Jurkat, Clone E6-1 (cell line): ENCODE measurements at places on chromosomes 6 and 20.

- no peak for DNase-seq
Measured at GRCh38 chr6:15995493-15995892, 133.4 kb upstream of the MYLIP start.

- no peak for DNase-seq
Measured at GRCh38 chr6:104472021-104472901, 387.5 kb downstream of the HACE1 start.

GRCh38 chr6:51342393-51342792 lies 523.7 kb downstream of the TFAP2B start:
- no peak for DNase-seq

DNA sequence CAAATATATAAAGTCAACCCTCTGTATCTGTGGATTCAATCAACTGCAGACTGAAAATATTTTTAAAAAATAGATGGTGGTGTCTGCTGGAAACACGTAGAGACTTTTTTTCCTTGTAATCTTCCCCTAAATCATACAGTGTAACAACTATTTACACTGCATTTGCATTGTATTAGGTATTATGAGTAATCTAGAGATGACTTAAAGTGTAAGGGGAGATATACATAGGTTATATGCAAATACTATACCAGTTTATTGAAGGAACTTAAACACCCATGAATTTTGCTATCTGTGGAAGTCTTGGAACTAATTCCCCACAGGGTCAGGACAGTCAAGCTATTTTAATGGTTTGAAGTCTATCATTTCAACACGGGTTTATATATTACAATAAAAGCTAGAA lies 10.2 kb downstream of the HDAC2 start:
- no peak for DNase-seq

DNA sequence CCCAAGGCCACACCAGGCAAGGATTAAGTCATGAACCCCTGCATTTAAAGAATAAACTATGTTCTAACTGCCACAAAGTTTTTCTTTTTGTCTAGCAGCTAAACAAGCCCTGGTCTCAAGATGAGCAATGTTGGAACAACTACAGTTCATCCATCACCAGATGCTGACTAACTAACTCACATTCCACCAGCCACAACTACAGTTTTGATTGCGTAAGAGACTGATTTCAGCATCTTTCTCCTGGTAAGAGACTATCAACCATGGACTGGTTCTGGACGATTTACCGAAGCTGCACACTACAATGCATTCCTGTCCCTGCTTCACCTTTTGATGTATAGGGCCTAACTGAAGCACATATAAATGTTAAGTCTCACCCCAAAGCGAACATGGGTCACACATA lies 43.0 kb downstream of the F13A1 start:
- DNase-seq, result no peak

- DNase-seq, result no peak
Measured at GRCh38 chr6:17015551-17016381, 86.1 kb upstream of the STMND1 start.

DNA sequence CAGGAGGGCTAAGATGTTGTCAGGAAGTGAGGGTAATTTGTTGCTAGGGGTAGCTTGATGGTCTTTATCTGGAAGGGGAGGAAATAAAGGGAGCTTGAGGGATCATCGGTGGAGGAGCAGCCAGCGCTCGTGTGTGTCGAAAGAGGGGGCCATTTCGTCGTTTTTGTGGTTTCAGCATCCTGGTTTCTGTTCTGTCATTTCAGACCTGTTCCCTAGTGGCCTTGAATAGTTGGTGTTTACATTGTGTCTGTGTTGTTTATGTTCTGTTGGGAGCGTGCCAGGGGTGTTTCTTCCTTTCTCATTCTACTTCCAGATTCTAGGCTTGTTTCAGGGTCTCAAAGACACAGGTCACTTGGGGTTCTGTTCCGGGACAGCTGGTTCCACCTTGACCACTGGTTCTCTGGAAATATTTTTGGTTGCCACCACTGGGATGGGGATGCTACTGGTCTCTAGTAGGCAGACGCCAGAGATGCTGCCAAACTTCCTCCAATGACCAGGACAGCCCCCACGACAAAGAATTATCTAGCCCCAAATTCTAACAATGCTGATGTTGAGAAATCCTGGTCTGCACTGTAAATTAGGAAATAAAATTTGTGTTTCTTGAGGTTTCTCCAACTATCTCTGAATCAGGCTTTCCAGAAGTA lies 113.9 kb upstream of the NAA20 start:
- DNase-seq, result peak; percentile 20

- DNase-seq, result no peak
Measured at GRCh38 chr6:44627091-44627882, 239.8 kb downstream of the CDC5L start.

DNA sequence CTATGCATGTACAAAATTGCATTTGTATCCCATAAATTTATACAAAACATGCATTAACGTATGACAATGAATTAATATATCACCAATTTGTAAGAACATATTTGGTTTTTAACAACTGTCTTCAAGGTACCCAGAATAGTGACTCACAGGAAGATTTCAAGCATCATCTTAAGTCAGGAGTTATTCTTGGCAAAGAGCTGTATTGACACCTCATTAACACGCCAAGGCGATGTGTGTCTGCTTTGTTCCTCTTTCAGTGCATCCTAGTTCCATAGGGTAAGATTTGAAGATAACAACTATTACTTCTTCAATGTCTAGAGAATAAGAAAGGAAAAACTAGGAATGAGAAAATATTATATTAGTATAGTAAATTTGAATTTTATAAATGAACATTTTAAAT lies 35.8 kb upstream of the TPD52L1 start:
- DNase-seq, result no peak

- no peak for DNase-seq
Measured at GRCh38 chr6:43492673-43493072, 15.3 kb downstream of the TJAP1 start.

GRCh38 chr6:73131706-73132105 lies 93.6 kb downstream of the KHDC1L start:
- DNase-seq, result no peak

DNA sequence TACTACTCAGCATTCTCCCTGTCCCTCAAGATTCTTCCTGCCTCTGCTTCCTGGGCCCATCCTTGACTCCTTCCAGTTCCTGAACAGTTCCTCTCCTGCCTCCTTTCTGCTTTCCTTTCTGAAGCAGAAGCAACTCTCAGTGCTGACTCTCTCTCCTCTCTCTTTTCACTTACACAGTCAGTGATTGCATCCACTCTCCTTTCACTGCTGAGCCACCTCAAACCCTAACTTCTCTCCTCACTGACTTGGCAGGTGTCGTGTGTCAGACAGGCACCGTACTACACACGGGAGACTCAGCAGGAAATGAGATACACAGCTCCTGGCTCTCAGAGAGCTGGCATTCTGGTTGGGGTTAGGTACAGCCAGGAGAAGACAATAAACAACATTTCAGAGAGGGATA lies 5.6 kb downstream of the ABHD16A start:
- no peak for DNase-seq

DNA sequence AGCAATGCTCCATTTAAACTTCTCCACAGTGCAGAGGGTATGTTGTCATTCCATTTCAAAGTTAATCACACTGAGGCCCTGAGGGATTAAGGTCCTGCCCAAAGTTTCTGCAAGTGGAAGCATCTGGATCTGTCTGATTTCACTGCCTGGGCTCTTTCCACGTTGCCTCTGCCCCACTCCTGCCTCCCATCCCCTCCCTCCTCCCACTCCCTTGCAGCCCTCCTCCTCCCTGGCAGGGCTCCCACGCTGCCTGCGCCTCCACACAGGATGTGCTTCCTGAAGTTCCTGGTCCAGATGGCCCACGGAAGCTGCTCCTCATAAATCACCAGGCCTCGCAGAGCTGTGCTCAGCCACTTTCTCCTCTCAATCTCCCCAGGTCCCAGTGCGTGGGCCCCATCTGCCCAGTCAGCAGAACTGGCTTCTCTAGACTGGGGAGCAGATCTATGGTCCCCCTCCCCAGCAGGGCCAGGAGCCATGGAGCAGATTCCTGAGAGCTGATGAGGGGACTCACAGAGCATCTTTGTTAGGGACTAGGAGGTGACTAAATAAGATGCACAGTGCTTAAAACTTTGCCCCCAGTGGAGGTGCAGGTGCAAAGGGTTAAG lies 65.4 kb upstream of the MAFB start:
- no peak for DNase-seq

DNA sequence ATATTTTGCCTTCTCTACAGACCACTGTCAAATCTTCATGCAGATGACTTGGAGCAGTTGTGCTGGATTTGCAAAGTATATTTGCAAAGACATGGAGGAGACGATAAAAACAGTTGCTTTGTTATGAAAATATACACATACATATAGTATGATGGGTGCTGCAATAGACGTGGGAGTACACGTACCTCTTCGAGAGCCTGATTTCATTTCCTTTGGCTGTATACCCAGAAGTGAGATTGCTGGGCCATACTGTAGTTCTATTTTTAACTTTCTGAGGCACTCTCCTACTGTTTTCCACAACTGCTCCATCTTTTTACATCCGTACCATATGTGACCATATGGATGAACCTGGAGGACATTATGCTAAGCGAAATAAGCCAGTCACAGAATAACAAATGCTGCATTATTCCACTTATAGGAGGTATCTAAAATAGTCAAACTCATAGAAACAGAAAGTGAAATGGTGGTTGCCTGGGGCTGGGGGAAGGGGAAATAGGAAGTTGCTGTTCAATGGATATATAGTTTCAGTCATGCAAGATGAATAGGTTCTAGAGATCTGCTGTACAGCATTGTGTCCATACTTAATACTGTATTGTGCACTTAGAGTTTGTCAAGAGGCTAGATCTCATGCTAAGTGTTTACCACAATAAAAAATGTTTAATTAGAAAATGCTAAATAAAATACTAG lies 223.8 kb downstream of the HAO1 start:
- DNase-seq, result no peak

DNA sequence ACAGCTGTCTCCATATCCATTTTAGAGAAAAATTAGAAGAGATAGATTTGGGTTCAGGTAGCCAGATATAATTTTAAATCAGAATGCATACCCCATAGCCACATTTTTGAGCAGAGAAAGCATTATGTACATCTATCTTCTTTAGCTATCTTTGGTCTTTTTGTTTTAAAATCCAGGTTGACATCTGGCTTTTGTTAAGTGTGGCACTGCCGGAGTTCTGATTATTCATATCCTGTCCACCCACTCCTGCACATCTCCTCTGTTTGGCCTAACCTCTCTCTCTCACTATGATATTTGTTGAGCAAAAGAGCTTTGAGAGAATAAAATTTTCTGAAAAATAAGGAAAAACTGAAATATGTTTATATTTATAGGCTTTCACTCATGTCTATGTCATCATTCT lies 189.7 kb downstream of the PACRG start:
- DNase-seq, result no peak

- peak; percentile 65 for DNase-seq
Measured at GRCh38 chr6:4210629-4211419, 75.4 kb upstream of the ECI2 start.

- DNase-seq, result no peak
Measured at GRCh38 chr20:41406353-41406752, 39.7 kb upstream of the EMILIN3 start.

- DNase-seq, result no peak
Measured at GRCh38 chr6:116210750-116211425, 43.0 kb downstream of the TSPYL4 start.

- peak; percentile 60 for DNase-seq
Measured at GRCh38 chr6:111057074-111057752, 30.1 kb upstream of the SLC16A10 start.

DNA sequence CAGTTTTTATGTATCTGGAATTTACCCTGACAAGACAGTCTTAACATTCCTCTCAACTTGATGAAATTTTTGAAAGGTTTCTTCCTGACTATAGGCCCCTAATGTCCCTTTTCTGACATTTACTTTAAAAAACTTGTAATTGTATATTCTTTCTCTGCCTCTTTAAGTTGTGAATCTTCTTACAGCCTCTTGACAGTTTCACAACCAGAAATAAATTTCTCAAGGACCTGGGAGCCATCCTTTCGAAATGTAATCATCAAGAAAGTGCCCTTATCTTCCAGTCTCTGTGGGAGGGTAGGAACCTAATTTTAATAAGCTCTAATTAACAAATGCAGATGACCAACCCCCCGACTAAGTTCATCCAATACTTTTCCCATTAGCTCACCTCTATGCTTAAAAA lies 403.6 kb upstream of the GJE1 start:
- DNase-seq, result no peak

GRCh38 chr6:3592371-3592941 lies 135.6 kb upstream of the SLC22A23 start:
- no peak for DNase-seq

GRCh38 chr20:44792796-44793195 lies 17.6 kb downstream of the RIMS4 start:
- no peak for DNase-seq

- DNase-seq, result no peak
Measured at GRCh38 chr20:59770851-59771250, 162.6 kb downstream of the SYCP2 start.

GRCh38 chr20:62360854-62361798 lies 6.0 kb downstream of the LAMA5 start:
- DNase-seq, result no peak

DNA sequence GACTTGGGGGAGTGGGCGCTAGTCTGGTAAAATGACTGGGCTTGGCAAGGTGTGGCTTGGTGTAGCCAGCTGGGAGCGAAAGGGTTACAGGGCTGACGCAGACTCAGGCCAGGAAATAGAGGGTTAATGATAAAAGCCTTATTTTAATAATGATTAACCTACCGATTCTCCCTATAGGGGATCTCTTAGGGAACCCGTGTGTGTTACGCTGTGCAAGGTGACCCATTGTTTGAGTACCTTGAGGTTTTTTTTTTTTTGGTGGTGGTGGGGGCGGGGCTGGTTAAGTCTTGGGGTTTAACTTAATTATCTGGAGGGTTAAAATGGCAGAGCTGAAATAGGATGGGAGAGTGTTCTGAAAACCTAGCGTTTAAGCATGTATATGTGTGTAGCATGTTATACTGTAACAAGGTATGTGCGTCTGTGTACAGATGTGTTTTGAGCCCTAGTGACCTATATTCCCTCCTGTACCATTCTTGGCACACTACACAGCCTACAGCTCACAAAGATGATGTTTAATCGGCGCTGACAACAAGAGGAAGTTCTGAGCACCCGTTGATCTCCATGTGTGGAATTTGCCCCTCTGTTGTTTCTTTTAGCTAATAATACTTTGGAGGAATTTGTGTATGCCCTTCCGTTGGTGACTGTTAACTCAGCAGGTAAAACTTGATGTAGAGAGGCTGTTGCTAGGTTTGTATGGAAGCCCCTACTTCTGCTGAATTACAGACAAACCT lies 1.3 kb downstream of the CARMIL1 start:
- no peak for DNase-seq

GRCh38 chr6:25899580-25900408 lies 25.8 kb upstream of the SLC17A3 start:
- no peak for DNase-seq

DNA sequence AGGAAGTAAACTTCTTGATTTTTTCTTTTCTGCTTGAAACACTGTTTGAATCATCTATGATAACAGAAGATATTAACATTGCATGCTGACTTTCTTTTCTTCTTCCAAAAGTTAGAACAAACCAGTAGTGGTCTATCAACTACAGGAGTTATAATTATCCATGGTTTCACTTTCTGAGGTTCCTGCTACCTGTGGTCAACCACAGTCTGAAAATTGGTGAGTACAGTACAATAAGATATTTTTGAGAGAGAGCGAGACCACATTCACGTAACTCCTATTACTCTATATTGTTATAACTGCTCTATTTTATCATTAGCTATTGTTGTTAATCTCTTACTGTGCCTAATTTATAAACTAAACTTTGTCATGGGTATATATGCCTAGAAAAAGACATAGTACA lies 86.1 kb downstream of the MAP7 start:
- no peak for DNase-seq

- DNase-seq, result no peak
Measured at GRCh38 chr6:52394251-52394666, 25.9 kb upstream of the EFHC1 start.

GRCh38 chr20:34998331-34998950 lies 42.8 kb downstream of the MYH7B start:
- DNase-seq, result no peak
